ENCODE measurements at places on chromosomes 7 and 10.

DNA sequence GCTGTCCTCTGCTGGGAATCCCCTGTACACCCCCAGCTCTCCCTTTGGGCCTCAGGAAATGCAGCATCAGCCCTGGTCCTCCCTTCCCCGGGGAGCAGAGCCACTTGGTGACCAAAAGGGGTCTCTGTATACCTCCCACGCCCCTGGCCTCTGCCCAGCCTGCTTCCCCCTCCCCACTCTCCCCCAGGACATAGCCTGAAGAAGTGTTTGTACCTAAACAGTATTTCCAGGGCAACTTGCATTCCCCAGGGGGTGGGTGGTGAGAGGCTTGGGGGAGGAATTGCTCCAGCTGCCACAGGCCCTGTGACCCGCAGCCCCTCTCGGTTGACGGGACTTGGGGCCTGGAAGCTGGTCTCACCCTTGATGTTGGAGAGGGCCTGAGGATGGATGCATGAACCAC, 39.3 kb downstream of the TMEM270 start:
- no peak for DNase-seq

DNA sequence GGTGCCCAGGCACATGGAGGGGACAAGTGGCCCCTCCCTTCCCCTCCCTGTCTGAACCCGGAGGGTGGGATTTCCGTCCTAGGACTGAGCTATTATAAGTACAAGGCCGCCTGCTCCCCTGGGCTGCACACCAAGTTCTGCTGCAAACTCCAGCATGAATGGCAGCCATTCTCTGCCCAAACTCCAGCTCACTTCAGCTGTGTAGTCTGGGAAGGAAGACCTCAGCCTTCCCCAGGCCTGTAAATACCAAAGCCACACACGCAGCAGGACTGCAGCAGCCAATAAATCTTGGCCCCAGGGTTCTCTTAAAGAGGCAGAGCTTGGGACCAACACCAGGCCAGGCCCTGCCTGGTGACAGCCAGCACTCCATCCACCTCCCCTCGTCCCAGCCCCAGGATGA, 291.3 kb upstream of the ZMIZ1 start:
- no peak for DNase-seq

GRCh38 chr7:8149222-8149621, 112.7 kb downstream of the ICA1 start:
- no peak for DNase-seq

- DNase-seq, result no peak
Observed at GRCh38 chr7:27205325-27206280, 5.7 kb upstream of the HOXA13 start.

DNA sequence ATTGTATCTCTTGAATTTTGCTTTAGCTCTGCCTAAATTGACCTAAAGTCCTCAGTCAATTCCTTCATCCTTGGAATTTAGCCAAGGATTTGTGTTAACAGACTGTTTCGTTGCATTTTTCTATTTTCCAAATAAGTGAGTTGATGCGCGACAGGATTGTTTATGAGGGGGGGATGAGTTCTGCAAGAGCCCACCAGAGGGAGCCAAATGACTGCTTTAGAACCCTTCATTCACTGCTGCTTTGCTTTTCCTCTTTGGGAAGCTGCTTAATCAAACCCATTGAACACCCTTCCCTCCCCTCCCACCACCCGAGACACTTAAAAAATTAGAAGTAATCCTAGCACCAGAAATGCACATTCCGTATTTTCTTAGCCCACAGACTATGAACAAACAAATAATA, 33.7 kb upstream of the PTF1A start:
- DNase-seq, result peak; percentile 22

- no peak for DNase-seq
Observed at GRCh38 chr7:37825038-37825437, 23.4 kb upstream of the NME8 start.

- DNase-seq, result no peak
Observed at GRCh38 chr7:55185321-55185802, 166.5 kb downstream of the EGFR start.

- DNase-seq, result no peak
Observed at GRCh38 chr7:95367606-95368005, 28.6 kb downstream of the PON3 start.

GRCh38 chr10:31770307-31770902, 158.2 kb downstream of the ARHGAP12 start:
- DNase-seq, result peak; percentile 65

DNA sequence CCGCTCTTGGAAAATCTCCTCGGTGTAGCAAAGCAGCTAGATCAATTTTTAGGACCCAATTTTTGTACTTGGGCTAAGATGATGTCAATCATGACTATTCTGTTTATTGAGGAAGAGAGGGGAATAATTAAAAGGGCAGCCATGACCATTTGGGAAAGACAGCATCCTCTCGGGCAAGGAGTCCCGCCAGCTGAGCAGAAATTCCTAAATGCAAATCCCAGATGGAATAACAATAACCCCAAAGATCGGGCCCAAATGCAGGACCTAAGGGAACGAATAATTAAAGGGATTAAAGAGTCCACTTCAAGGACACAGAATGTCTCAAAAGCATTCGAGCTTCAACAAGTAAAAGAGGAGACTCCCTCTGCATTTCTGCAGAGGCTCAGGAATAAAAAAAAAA, 18.7 kb downstream of the COL17A1 start:
- DNase-seq, result no peak

Measured in activated CD8-positive, alpha-beta memory T cell treated with anti-CD3 and anti-CD28 coated beads, Interleukin-2, amount 50 U/mL, for 4 hours (primary cell).